Stimulated activated naive B cell treated with anti-CD40 and anti-IgM and Interleukin-4, amounts not matched to agents 10 μg/mL and 1 μg/mL and 100 μg/mL, for 72 hours (primary cell): ENCODE measurements at places on chromosomes 3 and 15.

DNA sequence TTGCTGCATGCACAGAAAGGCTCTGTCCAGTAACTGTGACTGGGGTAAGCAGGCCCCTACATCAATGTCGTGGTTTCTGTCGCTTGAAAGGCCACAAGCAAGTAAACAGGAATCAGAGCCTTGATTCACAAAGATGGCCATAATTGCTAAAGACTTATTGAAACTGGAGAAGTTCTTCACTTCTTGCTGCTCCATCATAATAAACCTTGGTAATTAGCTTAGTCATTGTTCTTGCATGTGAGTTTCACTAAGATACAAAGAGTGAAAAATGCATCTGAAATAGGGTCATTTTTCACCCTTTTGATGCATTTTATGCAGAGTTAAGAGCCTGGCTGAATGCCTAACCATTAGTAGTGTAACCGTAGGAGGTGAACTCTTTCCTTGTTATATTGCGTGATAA lies 3.2 kb downstream of the SEMA6D start:
- DNase-seq: no peak

DNA sequence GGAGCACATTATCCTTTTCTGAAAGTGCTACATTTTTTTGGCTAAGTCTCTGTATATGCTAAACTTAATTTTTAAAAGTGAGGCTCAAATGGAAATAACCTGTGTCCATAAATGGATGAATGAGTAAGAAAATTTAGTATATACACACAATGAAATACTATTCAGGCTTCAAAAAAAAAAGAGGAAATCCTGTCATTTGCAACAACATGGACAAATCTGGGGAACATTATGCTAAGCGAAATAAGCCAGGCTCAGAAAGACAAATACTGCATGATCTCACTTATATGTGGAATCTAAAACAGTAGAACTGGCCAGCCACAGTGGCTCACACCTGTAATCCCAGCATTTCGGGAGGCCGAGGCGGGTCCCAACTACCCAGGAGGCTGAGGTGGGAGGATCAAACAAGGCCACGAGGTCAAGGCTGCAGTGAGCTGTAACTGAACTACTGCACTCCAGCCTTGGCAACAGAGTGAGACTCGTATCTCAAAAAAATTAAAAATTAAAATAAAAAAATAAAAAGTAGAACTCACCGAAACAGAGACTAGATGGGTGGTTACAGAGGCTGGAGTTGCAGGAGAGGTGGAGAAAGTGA lies 25.8 kb downstream of the CCDC12 start:
- no peak for DNase-seq

- DNase-seq: no peak
Observed at GRCh38 chr3:151383956-151384355, 597 bp downstream of the P2RY12 start.

- no peak for DNase-seq
Observed at GRCh38 chr15:40366457-40367370, 8.7 kb downstream of the DISP2 start.

GRCh38 chr3:38555149-38555840 lies 59.2 kb downstream of the EXOG start:
- DNase-seq: no peak

DNA sequence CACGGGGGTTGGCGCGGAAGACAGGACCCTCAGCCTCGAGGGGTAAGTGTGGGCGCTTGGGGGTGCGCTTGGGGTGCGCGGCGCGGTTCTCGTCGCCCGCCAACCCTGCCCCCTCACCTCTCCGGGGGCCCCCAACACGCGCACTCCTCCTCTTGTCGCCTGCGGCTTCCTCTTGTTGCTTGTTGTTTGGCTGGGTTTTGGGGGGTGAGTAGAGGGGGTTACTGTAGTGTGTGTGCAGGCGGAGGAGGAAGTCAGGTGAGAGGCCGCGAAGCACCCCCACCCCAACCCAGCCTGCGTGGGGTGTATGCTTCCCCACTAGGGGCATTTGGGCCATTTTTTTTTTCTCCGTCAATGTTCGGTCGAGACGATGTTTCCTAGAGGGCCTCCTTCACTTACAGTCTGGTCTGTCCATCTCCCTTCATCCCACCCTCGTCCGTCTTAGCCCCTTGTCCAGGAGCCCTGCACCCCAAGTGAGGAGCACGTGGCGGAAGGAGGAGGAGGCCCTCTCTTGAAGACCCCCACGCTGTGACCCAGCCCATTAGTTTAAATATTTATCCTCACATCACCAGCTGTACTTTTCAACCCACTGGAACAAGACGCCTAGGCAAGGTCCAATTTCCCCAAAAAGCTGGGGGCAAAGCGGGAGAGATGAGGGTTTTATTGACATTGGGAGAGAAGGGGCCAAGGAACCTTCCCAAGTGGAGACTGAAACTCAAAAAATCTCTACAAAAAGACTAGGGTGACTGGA lies 20.4 kb upstream of the SATB1 start:
- peak; percentile 54 for DNase-seq

GRCh38 chr3:126654571-126655383 lies at the start of gene TXNRD3:
TXNRD3 (minus strand) TSS chr3:126655124.
- peak; percentile 56 for DNase-seq

DNA sequence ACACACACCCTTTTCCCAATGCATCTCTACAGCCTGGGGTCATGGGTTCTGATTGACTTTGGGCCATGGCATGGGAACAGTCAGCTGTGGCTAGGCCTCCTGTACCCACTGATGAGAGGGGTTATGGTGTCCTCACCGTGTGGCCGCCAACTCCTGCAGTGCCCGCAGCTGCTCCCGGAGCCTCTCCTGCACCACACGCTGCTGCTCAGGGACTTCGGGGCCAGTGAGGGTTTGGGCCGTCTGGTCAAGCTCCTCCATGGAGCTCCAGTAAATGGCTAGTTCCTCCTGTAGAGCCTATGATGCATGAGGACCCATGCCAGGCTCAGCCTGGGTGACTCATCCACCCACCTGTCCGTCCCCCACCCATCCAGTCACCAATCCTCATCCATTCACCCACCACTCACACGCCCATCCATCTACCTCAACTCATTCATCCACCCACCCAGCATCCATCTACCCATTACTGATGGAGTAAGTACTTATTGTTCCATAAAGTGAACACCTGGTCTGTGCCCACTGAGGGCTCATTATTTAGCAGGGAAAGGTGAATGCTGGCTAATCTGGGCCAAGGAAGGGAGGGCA lies 21.6 kb downstream of the SPTBN5 start:
- DNase-seq: no peak

DNA sequence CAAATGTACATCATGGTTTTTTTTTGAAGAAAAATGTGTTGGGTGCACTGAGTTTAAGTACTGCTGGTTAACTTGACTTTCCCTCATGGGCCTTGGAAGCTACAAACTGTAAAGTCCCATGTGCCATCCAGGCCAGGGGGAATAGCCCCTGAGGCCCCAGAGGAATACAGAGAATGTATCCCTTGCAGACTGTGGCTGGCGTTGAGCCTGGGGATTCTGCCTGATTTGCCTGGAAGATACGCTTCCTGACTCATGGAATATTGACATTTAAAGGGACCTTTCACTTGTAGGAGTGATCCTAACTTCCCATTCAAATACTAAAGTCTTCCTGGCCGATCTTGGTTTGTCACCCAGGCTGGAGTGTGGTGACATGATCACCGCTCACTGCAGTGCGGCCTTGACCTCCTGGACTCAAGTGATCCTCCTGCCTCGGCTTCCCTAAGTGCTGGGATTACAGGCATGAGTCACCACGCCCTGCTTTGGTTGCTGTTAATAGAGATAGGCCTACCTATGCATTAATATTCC lies 42.0 kb downstream of the ADAMTSL3 start:
- no peak for DNase-seq

GRCh38 chr3:56879436-56880215 lies 77.9 kb upstream of the ARHGEF3 start:
- DNase-seq: no peak

DNA sequence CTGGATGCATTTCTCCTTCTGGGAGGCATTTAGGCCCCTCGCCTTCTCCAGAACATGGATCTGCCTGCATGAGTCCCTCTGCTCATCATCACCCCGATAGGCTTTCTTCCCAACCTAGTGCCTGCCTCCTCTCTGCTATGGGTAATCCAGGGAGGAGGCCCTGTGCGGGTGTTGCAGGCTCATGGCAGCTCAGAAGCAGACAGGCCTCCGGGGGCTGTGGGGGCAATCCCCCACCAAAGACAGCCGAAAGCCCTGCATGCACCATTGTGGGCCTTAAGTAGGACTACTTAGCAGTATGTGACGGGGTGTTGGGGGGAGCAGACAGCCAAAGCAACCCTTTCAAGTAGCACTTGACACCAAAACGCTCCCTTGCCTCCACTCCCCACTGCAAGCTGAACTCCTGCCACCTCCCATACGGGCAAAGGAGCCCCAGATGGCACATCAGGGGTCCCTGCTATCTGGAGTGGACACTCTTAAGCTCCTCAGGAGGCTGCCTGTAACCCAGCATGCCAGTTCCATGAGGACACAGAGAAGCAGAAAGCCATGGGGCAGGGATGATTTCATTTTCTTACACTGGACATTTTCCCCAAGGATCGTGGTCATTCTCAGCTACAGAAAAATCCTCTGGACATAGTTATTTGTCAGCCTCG lies 98.8 kb upstream of the HACD2 start:
- no peak for DNase-seq

DNA sequence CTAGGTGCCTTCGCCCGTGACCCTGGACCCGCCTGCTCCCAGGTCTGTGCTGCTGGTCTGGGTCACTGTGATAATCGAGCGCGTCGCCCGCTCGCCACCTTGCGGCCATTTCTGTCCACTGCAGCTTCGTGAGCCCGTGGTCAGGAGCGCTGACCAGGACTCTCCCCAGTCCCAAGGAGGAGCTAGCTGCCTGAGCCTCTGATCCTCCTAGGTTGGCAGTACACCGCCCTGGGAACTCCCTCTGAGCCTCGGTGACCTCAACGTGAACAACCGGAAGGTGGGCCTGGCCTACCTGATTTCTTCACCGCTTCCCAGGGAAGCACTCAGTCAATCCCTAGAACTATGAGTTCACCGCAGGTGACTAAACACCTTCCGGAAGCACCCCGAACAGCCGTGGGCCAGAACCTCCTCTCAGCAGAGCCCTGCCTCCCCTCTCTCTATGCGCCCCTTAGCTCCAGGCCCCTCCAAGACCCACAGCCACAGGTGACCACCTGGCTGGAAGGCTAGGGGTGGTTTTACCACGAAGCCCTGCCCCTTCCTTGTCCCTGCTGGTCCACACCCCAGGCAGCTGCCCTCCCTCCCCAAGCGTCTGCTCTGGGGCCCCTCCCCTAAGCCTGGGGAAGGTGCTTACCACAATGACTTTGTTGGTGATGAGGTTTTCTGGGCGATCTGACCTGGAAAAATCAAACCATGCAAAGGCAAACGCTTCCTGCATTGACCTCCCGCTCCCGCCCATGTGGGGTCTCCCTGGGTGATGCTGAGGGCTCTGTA lies 9.7 kb downstream of the PLA2G4D start:
- no peak for DNase-seq

- DNase-seq: no peak
Observed at GRCh38 chr15:25770031-25770430, 93.1 kb downstream of the ATP10A start.

DNA sequence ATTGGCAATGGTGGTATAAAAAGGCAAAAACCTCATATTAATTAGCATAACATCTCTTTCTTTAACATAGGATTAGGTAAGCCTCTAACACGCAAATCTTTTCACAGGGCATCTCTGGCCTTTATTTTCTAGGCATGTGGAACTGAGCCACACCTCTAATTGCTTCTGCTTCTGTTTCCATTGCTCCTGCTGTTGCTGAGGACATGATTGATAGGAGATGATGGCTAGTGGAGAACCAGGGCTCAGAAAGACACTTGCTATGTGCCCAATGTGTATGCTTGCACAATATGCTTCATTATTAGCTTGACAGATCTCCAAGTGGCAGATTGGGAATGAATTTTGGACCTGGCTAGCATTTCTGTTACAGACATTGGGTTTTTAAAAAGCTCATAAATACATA lies 114.5 kb downstream of the EPHA3 start:
- no peak for DNase-seq

DNA sequence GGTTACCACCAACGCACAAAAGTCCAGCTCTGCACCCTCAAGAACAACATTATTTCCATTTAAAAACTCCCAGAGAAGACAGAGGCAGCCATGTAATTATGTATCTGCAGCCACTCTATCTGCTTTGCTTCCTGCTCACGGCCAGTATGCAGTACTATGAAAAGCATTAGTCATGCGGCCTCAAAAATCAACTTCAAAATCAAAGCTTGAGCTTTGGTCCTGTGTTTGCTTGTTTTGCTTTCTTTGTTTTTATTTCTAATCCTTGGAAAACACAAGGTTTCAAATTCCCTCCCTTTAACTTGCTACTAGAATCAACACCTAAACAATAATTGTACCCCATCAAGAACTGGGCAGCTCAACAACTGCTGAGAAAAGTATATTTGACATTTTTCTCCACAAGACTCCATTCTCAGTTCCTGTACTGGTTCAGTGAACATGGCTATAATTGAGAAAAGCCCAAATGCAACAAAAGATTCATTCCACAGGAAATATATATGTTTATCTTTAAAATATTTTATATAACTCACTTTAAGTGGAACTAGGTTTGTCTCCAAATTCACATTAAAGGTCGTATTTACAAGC lies 37.6 kb downstream of the GBE1 start:
- no peak for DNase-seq

- DNase-seq: no peak
Observed at GRCh38 chr3:44530911-44531310, 24.1 kb upstream of the ZKSCAN7 start.

DNA sequence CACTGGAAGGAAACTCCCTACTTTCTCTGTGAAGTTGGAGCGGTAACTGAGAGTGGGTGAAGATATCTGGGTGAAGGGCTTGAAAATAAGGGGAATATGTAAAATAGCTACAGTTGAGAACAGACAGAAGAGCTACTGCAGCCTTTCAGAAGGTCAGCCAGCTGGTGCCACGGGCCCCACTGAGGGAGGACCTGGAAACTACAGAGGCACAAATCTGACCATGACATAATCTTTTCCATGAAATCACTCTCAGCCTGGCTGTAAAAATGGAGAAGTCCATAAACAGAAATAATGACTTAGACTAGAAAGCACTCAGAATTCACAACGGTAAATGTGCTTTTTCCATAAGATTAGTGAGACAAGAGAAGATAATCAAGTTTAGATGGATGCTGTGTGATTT lies 46.4 kb downstream of the ST3GAL6 start:
- DNase-seq: no peak

DNA sequence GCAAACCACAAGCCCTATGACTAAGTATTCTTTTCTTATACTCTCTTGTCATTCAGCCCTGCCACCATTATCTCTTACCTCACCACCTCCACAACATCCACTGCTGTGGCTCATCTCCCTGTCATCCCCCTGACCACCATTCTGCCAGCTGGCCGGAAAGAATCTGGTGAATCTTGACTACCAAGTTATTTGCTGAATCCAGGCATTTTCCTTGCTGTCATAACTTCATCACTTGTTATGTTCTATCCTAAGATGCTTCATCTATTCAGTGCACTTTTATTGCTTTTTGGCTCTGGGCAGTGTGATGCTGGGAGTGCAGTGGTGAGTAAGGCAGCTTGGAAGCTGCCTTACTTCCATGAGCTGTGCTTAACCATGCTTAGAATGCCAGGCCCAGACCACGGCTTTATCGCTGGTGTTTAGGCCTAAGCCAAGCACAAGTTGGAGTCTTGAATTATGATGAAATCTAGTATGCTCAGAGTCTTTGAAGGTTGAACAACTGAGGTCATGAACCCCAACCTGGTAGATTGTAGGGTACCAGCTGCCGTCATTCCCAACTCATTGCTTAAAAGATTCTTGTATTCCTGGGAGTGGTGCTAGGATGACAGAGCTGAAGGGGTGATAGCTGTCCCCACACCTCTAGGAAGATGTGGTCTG lies 27.0 kb upstream of the APH1B start:
- DNase-seq: no peak

GRCh38 chr15:32694222-32694983 lies 23.4 kb upstream of the GREM1 start:
- no peak for DNase-seq
